ENCODE measurements at places on chromosomes 4 and X. TPM values are rescaled to one million over a fixed set of nuclear protein-coding genes. Genes with fewer than 3 reads are reported as not detected.

- no peak for DNase-seq
Observed at GRCh38 chr4:26199596-26199995, 121.2 kb upstream of the RBPJ start.

GRCh38 chr4:124640022-124640730 lies 72.4 kb downstream of the ANKRD50 start:
- DNase-seq, result no peak

DNA sequence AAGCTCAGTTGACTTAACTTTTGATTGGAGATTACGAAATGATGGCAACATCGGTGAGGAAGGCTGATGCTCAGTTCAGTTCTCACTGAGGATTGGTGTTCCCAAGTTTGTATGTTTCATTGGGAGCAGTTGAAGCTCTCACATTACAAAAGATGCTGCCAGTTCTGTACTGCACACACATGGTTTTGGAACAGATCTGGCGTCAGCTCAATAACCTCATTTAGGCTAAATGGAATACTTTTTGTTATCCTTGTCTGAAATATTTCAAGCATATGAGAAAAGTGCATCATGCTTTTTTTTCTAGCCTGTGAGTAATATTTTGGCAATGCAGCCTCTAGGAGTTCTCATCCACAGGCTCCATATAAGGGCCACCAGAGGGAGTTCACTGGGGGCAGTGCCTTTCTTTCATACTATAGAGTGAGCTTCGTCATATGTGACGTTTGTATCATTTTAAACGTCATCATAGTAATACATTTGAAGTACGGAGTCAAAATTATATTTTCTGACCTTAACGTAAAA lies 4.1 kb downstream of the ENPEP start:
- DNase-seq, result no peak

DNA sequence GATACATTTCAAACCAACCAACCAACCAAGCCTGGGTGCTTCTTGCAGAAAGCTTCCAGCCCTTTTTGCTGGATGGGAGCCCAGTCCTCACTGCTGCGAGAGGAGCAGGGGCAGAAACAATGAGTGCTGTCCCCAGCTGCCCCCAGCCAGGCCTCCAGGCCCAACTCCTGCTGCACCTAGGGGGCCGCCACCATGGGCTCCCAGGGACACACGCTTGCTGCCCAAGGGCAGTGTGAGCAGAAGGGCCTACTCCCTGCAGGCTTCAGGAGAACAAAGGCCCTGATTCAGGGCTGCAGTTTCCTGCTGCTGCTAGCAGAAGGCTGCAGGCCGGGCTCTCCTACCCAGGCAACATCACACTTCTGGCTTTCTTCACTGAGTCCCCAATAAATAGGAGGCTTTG lies 37.7 kb upstream of the ENPP6 start:
- DNase-seq, result no peak

GRCh38 chr4:69095301-69095731 lies 958 bp upstream of the UGT2B7 start:
- no peak for DNase-seq

GRCh38 chr4:36427696-36428095 lies 146.3 kb downstream of the DTHD1 start:
- DNase-seq, result no peak

- DNase-seq, result no peak
Observed at GRCh38 chr4:60450054-60450453, 750.1 kb upstream of the ADGRL3 start.

- no peak for DNase-seq
Observed at GRCh38 chr4:33160126-33160525, 2440.0 kb downstream of the PCDH7 start.

GRCh38 chrX:132592880-132593279 lies 104.0 kb upstream of the MBNL3 start:
- no peak for DNase-seq

GRCh38 chr4:80210549-80210948 lies 13.2 kb downstream of the PRDM8 start:
- DNase-seq, result no peak

- no peak for DNase-seq
Observed at GRCh38 chr4:158013858-158014257, 159.0 kb downstream of the GASK1B start.

- DNase-seq, result no peak
Observed at GRCh38 chr4:33628296-33628695, 2616.0 kb downstream of the ARAP2 start.

DNA sequence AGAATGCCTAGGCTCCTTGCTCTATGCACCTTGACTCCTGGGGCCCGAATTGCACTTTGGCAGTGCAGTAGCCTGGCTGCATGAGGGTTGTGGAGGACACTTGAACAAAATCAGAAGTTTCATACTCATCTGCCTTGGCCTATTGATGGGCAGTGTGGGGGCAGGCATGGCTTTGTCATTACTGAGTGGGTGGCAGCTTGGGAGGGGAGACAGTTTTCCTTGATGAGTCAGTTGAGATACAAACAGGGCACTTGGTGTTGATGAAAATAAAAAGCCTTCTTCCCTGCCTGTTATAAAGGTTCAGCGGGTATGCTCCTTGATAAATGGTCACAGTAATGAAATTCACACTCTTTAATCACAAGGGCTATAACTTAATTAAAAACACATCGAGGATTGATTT lies 126.8 kb upstream of the MAMLD1 start:
- no peak for DNase-seq

- DNase-seq, result no peak
Observed at GRCh38 chr4:56737666-56738065, 56.6 kb upstream of the HOPX start.

DNA sequence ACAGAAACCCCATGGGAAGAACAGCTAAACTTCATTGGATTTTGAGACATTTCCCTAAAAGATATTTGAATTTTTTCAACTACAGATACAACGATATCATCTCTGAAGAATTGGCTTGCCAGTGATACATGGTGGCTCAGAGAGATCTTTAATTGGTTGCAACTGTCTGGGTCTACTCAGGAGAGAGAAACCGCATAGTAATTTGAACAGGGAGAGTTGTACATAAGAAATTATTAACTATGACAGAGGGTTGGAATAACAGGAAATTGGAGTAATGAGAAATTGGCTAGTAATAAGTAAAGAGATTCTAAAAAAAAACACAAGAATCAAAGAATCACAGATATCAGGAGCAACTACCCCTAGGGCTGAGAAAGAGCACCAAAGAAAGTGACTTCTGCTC lies 118.4 kb downstream of the KLHL13 start:
- no peak for DNase-seq

DNA sequence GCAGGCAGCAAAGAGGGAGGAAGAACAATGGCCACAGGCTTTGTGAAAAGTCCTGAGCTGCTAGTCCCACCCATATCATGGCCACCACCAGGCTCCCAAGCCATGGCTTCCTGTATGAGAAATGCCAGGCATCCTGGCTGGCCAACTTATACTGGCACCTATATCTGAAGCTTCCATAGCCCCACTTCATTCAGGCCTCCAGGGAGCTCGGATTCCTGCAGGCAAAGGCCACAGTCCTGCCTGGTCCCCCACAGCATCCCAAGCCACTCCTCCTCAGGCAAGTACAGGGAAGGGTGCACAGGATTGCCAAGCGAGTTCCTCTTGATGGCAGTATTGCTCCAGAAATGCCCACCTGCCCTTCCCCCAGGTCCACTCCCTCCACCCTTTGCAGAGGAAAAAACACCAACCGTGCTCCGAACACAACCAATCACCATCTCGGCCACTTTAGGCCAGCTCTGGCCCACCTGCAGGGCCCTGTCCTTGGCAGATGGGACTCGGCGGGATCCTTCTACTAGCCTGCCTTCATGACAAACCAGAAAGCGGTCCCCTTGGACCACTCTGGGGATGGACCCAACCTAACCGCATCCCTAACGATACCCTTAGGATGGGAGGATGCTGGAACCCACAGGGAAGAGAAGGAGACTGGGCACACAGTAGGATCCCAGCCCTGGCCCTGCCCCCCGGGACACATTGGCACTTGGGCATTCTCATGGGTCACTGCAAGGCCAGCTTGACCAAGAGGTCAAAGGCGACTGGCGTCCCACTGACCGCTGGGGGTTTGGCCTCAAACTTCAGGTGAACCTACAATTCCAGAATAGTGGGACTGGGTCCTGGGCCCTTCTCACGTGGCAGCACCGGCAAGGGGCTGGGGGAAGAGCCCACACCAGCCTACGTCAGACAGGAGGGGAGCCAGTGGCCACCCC lies 220.4 kb upstream of the AGTR2 start:
- DNase-seq, result no peak

GRCh38 chr4:104592183-104592582 lies 97.5 kb upstream of the CXXC4 start:
- DNase-seq, result no peak

GRCh38 chrX:111123606-111124179 lies 27.7 kb downstream of the PAK3 start:
- DNase-seq, result no peak

GRCh38 chrX:123988423-123989111 lies 27.1 kb downstream of the STAG2 start:
- DNase-seq, result no peak

The ZCCHC4 gene
- 8.8 TPM for total RNA-seq

The PABPC1L2A gene
- total RNA-seq, result not detected

The MBNL3 gene
- total RNA-seq, result 32.5 TPM

The GRIA3 gene
- 0.90 TPM for total RNA-seq

The HPF1 gene
- 10.4 TPM for total RNA-seq

The USO1 gene
- 27.8 TPM for total RNA-seq

The FGFBP2 gene
- total RNA-seq, result not detected

The LDB2 gene
- total RNA-seq, result not detected

The CENPE gene
- 9.8 TPM for total RNA-seq

The PRRG1 gene
- total RNA-seq, result not detected

The NPY1R gene
- total RNA-seq, result not detected

The THOC2 gene
- total RNA-seq, result 86.2 TPM

The RHOH gene
- total RNA-seq, result 439 TPM

The GC gene
- not detected for total RNA-seq

The CD99L2 gene
- 9.4 TPM for total RNA-seq

The SYTL5 gene
- total RNA-seq, result not detected

All from T-helper 17 cell (primary cell).